ENCODE measurements at places on chromosomes 7 and 10.

GRCh38 chr10:59991661-59992060, 85.3 kb upstream of the CCDC6 start:
- DNase-seq: peak; percentile 35

DNA sequence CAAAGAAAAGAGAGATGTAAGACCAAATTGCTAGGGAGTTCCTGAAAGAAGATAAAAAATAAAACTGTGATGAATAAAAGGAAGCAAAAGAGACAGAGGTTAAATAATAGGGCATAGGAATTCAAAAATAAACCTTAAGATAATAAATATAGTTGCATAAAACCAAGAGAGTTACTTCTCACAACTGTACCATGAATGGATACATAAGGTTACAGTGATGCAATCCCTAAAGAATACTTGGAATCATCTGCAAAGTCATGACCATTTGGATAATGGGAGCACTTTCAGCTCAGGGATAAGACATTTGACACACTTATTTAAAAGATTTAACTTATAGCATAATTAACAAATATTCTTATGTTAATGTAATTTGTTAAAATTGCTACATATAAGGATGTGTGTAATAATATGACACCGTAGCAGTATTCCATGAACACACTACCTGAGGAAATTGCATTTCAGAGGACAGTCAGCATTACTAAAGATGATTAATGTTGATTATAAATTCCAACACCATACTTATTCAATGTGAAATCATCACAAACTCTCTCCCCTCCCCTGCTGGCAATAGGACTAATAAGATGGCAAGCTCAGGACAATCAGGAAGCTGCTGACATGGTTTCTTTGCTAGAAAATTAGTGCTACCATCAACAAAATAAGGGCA, 202.1 kb upstream of the AKR1E2 start:
- no peak for DNase-seq

DNA sequence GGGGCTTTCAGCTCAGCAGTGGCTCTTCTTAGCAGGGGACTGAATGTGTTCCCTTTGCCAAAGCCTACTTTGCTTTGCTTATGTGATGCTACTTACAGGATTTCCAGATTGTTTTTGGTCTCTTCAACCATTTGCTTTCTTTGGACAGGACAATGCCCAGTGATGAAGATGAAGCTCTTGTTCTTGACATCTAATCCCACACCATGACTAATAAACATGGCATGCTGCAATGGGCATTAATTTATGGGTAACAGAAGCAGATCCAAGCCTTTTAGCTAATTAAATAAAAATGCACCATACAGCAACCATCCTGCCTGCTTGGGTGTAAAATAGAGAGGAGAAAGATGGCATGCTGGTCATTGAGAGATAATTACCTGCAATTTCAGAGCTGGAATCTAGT, 175.5 kb upstream of the ITGB1 start:
- DNase-seq: peak; percentile 78

DNA sequence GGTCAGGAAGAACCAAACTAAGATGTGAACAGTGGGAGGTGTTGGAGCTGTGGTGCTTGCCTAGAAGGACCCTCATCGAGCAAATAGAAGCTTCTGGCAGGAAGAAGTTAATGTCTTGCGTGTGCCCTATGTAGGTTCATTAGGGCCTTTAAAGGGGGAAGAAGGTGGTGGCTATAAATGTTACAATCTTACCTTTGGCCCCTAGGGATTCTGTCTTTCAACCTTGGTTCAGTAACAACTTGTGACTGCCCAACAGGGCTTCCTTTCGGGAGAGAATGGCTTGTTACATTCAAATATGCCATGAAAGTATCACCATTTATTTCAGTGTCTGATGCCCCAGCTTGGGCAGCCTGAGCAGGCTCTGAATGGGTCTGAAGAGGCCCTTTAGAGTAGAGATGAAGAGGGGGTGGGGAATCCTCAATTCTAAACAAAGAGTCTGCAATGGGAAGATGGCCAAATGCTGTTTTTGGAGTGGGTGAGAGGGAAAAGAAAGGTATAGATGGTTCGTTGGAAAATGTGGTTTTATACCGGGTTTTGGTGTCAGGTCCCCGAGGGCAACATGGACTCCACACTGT, 108.0 kb downstream of the TCF7L2 start:
- DNase-seq: no peak

GRCh38 chr10:89602919-89603318, 42.1 kb downstream of the PANK1 start:
- DNase-seq: no peak

DNA sequence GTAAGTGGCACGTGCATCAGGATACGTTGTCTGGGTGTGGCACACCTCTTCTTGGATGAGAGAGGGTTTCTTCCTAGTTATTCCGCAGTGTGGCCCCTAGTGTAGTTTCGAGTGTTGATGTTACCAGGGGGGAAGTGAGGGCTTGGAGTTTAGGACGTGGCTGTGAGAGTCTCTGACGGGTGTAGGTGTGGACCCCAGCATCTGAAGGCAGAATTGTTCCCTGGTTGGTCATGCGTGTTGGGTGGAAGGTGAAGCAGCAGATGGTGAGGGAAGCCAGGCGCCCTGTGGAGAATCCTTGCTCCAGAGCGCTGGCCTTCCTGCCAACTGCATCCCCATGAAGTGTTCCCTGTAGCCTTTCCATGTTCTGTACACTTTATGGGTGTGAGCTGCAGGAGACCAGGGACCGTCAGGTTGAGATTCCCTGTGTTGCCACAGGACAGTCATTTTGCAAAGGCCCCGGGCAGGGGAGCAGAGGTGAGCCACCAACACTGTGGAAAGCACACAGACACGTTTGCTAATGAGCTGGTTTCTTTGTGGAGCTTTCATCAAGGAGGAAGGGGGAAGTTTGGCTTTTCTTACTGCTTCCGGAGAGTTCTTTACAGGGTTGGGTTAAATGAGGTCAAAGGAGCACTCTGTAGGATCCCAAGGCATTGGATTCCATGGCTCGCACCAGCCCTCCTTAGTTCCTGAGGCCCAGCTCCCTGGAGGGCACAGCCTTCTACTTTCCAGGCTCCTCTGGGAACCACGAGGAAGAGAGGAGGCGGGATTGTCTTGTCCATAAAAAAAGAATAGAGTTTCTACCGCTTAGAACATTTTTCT, 32.0 kb downstream of the TSPAN14 start:
- no peak for DNase-seq

DNA sequence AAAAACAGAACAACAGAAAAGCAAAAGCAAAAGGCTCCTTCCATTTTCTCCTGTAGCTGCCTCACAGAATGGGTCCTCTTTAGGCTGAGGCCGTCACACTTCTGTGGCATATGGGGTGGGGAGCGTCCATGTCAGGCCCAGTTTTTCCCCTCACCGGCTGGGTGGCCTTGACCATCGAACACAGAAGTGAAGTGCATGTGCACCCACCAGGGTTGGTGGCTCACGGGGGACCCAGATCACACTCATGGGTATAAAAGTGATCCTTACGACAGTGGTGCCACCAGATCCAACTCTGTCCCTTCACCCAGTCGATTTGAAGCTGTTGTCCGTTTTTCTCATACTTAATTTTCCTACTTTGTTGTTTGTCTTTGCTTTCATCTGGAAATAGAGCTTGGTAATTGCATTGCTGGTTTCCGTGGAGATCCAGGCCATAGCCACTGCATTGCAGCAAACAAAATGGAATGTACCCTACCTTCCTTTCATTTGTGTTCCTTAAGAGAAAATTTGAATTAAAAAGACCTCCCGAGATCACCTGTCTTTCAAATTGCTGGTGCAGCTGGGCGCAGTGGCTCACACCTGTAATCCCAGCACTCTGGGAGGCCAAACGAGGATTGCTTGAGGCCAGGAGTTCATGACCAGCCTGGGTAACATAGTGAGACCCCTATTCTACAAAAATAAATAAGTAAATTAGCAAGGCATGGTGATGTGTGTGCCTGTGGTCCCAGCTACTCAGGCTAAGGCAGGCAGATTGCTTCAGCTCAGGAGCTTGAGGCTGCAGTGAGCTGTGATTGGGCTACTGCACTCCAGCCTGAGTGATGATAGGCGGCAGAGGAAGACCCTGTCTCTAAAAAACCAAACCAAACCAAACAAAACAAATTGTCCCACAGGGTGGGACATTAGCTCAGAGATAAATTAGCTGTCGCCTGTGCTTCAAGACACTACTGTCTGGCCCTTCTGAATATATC, 10.7 kb upstream of the GJD4 start:
- DNase-seq: no peak

DNA sequence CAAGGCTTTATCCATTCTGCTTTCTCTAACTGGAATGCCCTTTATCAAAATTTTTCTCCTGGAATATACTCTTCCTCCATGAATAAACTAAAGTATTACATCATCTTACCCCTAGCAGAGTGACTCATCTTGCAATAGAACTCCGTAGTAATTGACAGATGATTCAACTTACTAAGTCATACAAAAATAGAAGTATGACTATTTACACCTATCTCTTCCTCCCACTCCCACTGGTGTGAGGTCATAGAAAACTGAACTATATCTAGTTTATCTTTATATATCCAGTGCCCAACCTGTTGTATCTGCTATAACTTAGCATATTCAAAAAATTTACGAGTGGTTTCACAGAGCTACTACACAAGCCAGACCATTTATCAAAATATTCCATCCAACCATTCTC, 26.1 kb downstream of the ABCB1 start:
- DNase-seq: peak; percentile 89

GRCh38 chr10:52984169-52984568, 211.6 kb upstream of the MBL2 start:
- no peak for DNase-seq

GRCh38 chr7:41925946-41926345, 223.1 kb upstream of the INHBA start:
- DNase-seq: peak; percentile 48

- DNase-seq: no peak
These were observed 248.8 kb upstream of the ZMIZ1 start for GRCh38 chr10:78820007-78820362.

GRCh38 chr7:41869997-41870396, 167.1 kb upstream of the INHBA start:
- DNase-seq: no peak

DNA sequence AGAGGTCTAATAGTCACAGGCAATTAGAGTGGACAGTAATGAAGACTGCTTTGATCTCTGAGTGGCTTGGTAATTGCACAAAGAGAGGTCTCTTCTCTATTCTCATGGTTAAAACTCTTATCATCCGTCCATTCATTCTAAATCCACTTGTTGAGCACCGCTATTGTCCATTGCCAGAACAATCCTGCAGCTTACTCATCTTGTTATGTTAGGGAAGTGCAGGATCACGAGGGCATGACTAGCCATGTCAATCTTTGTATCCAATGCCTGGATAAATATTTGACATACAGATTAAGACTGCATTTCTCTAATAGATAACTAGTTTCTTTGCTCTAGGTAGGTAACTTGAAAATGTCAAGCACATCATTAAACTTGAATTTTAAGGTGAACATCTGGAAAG, 14.9 kb downstream of the SFTPD start:
- DNase-seq: no peak

Measured in RCC 7860 (cell line).